ENCODE measurements at places on chromosomes 1 and 21.

- DNase-seq, result no peak
Measured at GRCh38 chr1:27633640-27634176, 1.3 kb downstream of the FGR start.

GRCh38 chr1:228437424-228437962 is 20.8 kb upstream of the TRIM17 start:
- no peak for DNase-seq

DNA sequence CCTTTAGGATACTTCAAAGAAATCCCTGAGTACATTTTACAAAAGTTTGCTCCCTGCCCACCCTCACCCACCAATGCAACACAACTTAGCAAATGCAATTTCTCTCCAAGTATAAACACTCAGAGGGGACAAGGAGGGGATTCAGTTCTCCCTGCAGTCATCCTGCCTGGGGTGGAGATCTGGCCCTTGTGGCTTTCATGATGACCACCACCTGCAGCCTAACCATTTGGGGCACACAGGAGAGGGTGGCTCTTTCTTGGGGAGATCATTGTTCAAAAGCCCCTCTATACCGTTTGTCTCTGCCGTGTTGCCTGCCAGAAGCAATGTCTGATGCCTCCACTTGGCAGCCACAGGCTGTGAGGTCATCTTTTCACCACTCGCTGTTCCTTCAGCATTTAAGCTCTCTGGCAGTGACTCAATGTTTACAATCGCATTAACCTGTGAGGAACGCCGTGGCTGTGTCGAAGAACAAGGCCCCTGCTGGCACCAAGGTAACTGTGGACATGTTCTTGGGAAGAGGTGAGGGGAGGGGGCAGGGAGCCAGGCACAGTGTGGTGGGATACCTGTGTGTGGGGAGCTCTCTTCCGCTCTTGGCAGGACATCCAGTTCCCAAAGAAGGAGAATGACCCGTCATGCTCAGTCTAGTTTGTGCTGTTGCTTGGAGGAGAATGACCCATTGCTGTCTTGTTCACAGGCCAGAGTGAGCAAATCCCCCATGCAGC is 103.9 kb upstream of the DUSP10 start:
- DNase-seq, result no peak

- DNase-seq, result no peak
Measured at GRCh38 chr1:226420328-226420727, 12.4 kb upstream of the PARP1 start.

- DNase-seq, result no peak
Measured at GRCh38 chr1:230122366-230123279, 55.6 kb downstream of the GALNT2 start.

- DNase-seq, result no peak
Measured at GRCh38 chr1:107802654-107803053, 162.3 kb downstream of the VAV3 start.

- no peak for DNase-seq
Measured at GRCh38 chr1:45282351-45282750, 44.3 kb upstream of the HPDL start.

GRCh38 chr1:207243442-207244408 is 77.8 kb upstream of the CD55 start:
- DNase-seq, result no peak

DNA sequence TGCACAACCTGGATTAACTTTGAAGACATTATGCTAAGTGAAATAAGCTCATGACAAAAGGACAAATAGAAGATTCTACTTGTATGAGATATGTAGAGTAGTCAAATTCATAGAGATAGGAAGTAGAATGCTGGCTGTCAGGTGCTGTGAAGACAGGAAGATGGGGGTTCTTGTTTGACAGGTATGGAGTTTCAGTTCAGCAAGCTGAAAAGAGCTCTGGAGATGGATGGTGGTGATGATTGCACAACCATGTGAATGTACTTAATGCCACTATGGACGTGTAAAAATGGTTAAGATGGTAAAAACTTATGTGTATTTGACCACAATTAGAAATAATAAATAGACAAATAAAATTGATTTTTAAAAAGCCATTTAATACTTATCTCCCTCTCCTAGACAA is 169.8 kb upstream of the DUSP10 start:
- no peak for DNase-seq

DNA sequence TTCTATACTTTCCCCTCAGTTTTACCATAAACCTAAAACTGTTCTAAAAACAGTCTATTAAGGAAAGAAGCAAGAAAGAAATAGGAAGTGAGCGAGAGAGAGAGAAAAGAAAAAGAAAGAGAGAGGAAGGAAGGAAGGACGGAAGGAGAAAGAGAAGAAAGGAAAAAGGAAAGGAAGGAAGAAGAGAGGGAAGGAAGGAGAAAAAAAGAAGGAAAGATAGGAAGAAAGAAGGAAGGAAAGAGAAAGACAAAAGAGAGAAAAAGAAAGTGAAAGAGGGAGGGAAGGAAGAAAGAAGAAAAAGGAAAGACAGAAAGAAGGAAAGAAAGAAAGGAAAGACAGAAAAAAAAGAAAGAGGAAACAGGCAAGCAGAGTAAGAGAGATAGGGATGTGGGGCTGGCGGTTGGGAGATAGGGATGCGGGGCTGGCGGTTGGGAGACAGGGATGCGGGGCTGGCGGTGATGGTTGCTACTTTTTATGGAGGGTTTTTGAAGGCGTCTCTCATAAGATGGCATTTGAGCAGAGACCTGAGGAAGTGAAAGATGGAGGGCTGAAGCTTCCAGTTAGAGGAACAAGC is 70.4 kb upstream of the IRF2BP2 start:
- DNase-seq, result no peak

DNA sequence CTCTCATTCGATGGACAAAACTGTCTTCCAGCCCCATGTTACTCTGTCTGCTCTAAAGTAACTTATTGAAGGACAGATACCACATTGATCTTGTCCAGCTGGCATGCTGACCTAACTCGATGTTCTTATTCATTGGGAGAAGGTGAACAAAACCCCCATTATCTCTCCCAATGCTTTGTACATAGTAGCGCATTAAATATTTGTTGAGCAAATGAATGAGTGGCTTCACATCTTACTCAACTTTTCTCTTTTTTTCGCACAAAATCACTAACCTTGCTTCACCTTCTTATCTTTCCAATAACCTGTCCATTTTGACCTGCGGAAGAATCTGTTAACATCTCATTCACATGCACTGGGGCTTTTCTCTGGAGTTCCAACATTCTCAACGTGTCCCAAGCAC is 18.3 kb downstream of the MAB21L3 start:
- no peak for DNase-seq

- DNase-seq, result no peak
Measured at GRCh38 chr21:27408826-27409225, 441.9 kb upstream of the ADAMTS5 start.

DNA sequence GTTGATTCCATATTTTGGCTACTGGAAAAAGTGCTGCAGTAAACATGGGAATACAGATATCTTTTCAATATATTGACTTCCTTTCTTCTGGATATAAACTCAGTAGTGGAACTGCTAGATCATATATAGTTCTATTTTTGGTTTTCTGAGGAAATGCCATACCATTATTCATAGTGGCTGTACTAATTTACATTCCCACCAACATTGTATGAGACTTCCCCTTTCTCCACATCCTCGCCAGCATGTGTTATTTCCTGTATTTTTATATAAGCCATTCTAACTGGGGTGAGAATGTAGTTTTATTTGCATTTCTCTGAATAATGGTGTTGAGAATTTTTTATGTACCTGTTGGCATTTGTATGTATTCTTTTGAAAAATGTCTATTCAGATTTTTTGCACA is 385.2 kb downstream of the NUF2 start:
- no peak for DNase-seq

DNA sequence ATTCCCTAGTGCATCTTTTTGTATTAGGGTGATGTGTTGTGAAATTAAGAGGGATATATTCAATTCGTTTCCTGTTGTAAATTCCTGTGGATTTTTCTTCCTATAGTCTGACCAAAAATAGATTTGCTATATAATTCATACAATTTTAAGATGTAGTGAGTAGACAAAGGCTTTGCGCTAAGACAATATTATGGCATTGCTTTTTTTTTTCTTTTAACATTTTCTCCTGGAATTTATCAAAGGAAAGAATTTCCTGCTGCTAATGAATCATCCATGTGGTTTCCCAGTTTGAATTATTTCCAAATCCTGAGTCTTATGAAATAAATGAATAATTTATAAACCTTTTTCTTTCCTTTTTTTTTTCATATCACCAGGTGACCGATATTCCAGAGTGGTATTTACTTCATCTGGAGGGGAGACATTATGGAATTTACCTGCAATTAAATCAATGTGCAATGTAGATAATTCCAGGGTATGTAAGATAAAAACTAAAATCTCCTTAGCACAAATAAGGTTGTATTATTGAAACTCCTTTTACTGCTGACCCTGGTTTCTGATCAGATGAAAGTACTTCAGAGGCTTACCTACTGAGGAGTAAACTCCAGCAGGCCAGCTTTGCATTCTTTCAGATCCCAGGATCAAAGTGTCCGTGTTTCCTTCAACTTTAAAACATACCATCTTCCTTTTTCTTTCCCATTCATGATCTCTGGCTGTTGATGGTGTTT is 148.4 kb downstream of the TLR5 start:
- DNase-seq, result no peak

DNA sequence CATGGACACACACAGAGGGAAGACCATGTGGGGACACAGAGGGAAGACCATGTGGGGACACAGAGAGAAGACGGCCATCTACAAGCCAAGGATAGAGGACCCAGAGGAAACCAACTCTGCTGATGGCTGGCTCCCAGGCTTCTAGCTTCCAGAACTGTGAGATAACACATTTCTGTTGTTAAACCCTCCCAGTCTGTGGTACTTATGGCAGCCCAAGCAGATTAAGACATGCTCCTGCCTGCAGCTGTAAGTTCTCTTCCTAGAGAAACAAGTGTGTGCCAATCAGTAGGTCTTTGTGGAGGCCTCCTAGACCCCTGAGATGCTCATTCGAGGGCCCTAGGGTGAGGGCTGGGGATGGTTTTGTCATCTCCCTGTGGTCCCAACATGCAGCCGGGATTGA is 2.7 kb downstream of the AGT start:
- no peak for DNase-seq

All from CD4-positive, alpha-beta T cell treated with Interleukin-15 for 4 hours (primary cell).